ENCODE measurements at places on chromosomes 1 and 21.

- no peak overlapping the region for H3K4me3 ChIP-seq
- no peaks in the 10 kb centered on the region for H3K27me3 ChIP-seq
- H3K27ac ChIP-seq, result no peak overlapping the region
- H3K36me3 ChIP-seq, result no peaks in the 10 kb centered on the region
Observed at GRCh38 chr21:17585875-17586450, 26.7 kb downstream of the BTG3 start.

- DNase-seq, result no peak
- peaks cover 18% of the 10 kb centered on the region for H3K36me3 ChIP-seq
- H3K27me3 ChIP-seq, result no peaks in the 10 kb centered on the region
- H3K4me3 ChIP-seq, result no peak overlapping the region
Observed at GRCh38 chr1:12400027-12400693, 170.3 kb downstream of the VPS13D start.

DNA sequence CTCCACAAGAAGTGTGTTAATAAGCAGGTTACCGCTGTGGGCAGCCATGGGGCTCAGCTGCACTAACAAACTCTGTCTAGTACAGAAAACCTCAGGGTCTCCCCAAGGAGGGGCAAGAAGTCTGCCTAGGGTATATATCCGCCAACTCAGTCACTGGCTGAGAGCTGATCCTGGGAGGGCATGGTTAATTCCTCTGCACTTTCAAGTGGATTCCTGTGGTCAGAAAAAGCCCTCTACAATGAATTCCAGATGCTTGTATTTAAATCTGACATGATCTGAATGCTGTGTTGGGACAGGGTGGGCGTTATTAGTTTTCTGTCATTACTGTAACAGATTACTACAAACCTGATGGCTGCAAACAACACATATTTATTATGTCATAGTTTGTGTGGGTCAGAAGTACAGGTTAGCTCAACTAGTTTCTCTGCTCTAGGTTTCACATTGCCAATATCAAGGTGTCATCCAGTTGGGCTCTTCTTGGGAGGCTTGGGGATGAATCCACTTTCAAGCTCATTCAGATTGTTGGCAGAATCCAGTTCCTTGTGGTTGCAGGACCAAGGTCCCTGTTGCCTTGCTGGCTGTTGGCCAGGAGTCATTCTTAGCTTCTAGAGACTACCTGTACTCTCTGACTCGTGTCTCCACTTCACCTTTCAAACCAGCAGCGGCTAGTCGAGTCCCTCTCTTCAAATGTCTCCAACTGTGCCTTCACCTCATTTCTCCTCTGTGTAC, 8.0 kb upstream of the SELE start:
- H3K4me3 ChIP-seq, result no peak overlapping the region
- H3K36me3 ChIP-seq, result no peaks in the 10 kb centered on the region
- no peaks in the 10 kb centered on the region for H3K27me3 ChIP-seq
- DNase-seq, result no peak
- peak overlapping the region; percentile 88 for H3K27ac ChIP-seq
- peaks cover 9% of the 10 kb centered on the region for H3K4me1 ChIP-seq

DNA sequence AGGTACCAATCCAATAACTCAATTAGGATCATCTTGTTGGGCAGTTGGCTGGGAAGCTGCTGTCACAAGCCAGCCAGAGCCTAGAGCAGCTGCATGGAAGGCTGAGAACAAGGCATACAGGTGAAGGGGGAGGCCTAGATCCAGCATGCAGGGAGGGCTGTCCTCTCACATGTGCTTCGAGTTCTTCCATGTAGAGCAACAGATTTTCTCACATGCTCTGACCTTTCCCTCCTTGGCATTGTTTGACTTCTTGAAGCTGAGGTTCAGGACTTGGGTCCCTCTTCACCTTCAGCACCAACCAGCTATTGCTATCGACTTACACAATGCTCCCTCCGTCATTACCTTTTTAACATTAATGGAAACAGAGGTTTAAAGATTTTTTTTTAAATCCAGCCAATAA, 257.7 kb downstream of the ATG4C start:
- no peaks in the 10 kb centered on the region for H3K36me3 ChIP-seq
- no peaks in the 10 kb centered on the region for H3K4me1 ChIP-seq
- no peak overlapping the region for H3K4me3 ChIP-seq
- no peak overlapping the region for H3K27ac ChIP-seq
- no peaks in the 10 kb centered on the region for H3K27me3 ChIP-seq

GRCh38 chr1:48261881-48262400, 39.4 kb downstream of the SLC5A9 start:
- no peaks in the 10 kb centered on the region for H3K4me1 ChIP-seq
- H3K27me3 ChIP-seq, result no peaks in the 10 kb centered on the region
- DNase-seq, result no peak
- no peaks in the 10 kb centered on the region for H3K36me3 ChIP-seq

- H3K4me3 ChIP-seq, result no peak overlapping the region
- no peaks in the 10 kb centered on the region for H3K4me1 ChIP-seq
- H3K27ac ChIP-seq, result no peak overlapping the region
- no peaks in the 10 kb centered on the region for H3K27me3 ChIP-seq
Observed at GRCh38 chr1:85427331-85427730, 37.6 kb downstream of the DDAH1 start.

DNA sequence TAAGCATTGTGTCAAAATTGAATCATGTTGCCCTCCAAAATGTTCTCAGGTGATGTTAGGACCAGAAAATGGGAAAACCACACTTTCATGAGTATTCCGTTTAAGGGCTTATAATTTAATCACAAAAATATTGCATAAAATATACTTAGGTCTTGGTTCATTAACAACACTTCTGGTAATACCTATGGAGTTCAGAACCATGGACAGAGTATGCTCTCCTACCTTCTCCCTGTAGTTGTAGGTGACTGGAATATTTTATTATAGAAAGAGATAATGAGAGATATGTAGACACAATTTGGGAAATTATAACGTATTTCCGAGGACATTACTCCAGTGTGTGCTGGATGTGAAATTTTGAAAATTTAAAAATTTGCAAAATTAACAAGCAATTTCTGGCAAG, 232.5 kb downstream of the NCAM2 start:
- no peaks in the 10 kb centered on the region for H3K27me3 ChIP-seq
- H3K4me1 ChIP-seq, result no peaks in the 10 kb centered on the region
- no peak overlapping the region for H3K4me3 ChIP-seq
- no peak overlapping the region for H3K27ac ChIP-seq
- H3K36me3 ChIP-seq, result no peaks in the 10 kb centered on the region
- no peak for DNase-seq

GRCh38 chr1:113269168-113269963, 120.9 kb upstream of the MAGI3 start:
- no peak for DNase-seq
- H3K27me3 ChIP-seq, result no peaks in the 10 kb centered on the region
- no peak overlapping the region for H3K4me3 ChIP-seq
- no peaks in the 10 kb centered on the region for H3K36me3 ChIP-seq
- H3K27ac ChIP-seq, result no peak overlapping the region
- H3K4me1 ChIP-seq, result no peaks in the 10 kb centered on the region

- H3K27me3 ChIP-seq, result no peaks in the 10 kb centered on the region
- no peak overlapping the region for H3K27ac ChIP-seq
- no peaks in the 10 kb centered on the region for H3K36me3 ChIP-seq
- H3K4me1 ChIP-seq, result no peaks in the 10 kb centered on the region
Observed at GRCh38 chr1:51907079-51907702, 28.7 kb upstream of the NRDC start.

- H3K27me3 ChIP-seq, result no peaks in the 10 kb centered on the region
- H3K4me3 ChIP-seq, result no peak overlapping the region
- DNase-seq, result no peak
- peaks cover 2% of the 10 kb centered on the region for H3K36me3 ChIP-seq
- H3K4me1 ChIP-seq, result no peaks in the 10 kb centered on the region
Observed at GRCh38 chr1:233182587-233182986, 112.9 kb downstream of the PCNX2 start.

- peak; percentile 18 for DNase-seq
- H3K4me1 ChIP-seq, result no peaks in the 10 kb centered on the region
- H3K27me3 ChIP-seq, result no peaks in the 10 kb centered on the region
- H3K27ac ChIP-seq, result no peak overlapping the region
Observed at GRCh38 chr1:66502086-66502485, 31.9 kb upstream of the SGIP1 start.

GRCh38 chr1:107480548-107481415, 339.9 kb downstream of the NTNG1 start:
- no peaks in the 10 kb centered on the region for H3K36me3 ChIP-seq
- no peaks in the 10 kb centered on the region for H3K27me3 ChIP-seq
- no peaks in the 10 kb centered on the region for H3K4me1 ChIP-seq
- no peak overlapping the region for H3K27ac ChIP-seq
- DNase-seq, result no peak
- no peak overlapping the region for H3K4me3 ChIP-seq

- H3K27ac ChIP-seq, result no peak overlapping the region
- no peak overlapping the region for H3K4me3 ChIP-seq
- no peaks in the 10 kb centered on the region for H3K27me3 ChIP-seq
- peaks cover 2% of the 10 kb centered on the region for H3K4me1 ChIP-seq
- DNase-seq, result no peak
Observed at GRCh38 chr1:25361901-25362300, 23.8 kb downstream of the TMEM50A start.

- DNase-seq, result no peak
- peaks cover 2% of the 10 kb centered on the region for H3K4me1 ChIP-seq
- H3K4me3 ChIP-seq, result no peak overlapping the region
- H3K27ac ChIP-seq, result no peak overlapping the region
- no peaks in the 10 kb centered on the region for H3K27me3 ChIP-seq
- no peaks in the 10 kb centered on the region for H3K36me3 ChIP-seq
Observed at GRCh38 chr21:38888991-38889561, 83.3 kb downstream of the ETS2 start.

DNA sequence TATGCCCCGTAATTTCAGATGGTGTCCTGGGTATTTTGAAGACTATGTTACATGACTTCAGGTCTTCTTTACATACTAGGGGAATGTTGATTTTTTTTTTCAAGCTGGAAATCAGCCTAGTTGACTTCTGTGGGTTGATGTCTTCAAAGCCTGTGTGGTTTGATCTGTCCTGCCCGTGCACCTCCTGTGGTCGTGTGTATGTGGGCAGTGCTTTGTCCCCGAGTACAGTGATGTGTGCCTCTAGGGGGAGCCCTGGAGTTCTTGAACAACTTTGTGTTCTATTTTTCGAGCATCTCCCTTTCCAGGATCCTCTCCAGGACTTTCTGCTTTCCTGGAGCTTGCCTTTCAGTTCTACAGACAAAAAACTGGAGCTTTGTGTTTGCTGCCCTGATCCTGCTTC, 28.9 kb downstream of the OBSCN start:
- H3K4me3 ChIP-seq, result no peak overlapping the region
- DNase-seq, result peak; percentile 34
- no peaks in the 10 kb centered on the region for H3K4me1 ChIP-seq
- peaks cover 17% of the 10 kb centered on the region for H3K36me3 ChIP-seq
- no peaks in the 10 kb centered on the region for H3K27me3 ChIP-seq
- H3K27ac ChIP-seq, result no peak overlapping the region

GRCh38 chr1:23902321-23903278, 10.6 kb downstream of the CNR2 start:
- H3K4me1 ChIP-seq, result no peaks in the 10 kb centered on the region
- peaks cover 23% of the 10 kb centered on the region for H3K27me3 ChIP-seq
- no peak overlapping the region for H3K27ac ChIP-seq
- H3K36me3 ChIP-seq, result no peaks in the 10 kb centered on the region

DNA sequence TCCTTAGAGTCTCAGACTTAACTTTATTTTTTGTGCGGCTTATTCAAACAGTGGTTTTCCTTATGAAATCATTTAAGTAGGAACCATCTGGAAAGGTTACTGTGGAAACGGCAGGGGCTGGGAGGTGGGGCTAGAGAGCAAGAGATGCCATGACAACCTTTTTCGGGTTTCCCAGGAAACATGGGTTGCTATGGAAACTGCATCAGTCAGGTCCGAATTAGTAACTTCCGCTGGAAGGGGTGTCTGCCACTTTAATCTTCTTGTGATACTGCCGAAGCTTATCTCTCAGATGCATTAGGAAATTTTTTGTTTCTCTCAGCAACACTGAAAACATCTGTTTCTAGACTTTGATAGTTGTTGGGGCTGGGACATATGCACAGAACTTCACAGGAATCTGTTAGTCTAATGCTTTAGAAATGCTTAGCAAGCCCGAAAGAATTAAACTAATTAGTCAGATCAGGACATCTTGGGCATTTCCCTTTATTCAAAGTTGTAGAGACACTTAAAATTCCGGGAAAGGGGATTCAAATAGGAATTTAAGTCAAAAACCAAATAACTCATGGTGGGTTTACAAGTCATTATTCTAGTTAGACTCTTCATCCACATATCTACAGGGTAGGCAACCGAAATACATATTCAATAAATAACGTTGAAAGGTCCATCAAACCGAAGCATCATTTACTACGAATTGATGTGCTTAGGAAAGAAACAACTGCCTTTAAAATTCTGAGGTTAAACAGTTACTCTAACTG, 2.6 kb downstream of the KCNA3 start:
- DNase-seq, result peak; percentile 5
- H3K27ac ChIP-seq, result no peak overlapping the region
- no peaks in the 10 kb centered on the region for H3K36me3 ChIP-seq

DNA sequence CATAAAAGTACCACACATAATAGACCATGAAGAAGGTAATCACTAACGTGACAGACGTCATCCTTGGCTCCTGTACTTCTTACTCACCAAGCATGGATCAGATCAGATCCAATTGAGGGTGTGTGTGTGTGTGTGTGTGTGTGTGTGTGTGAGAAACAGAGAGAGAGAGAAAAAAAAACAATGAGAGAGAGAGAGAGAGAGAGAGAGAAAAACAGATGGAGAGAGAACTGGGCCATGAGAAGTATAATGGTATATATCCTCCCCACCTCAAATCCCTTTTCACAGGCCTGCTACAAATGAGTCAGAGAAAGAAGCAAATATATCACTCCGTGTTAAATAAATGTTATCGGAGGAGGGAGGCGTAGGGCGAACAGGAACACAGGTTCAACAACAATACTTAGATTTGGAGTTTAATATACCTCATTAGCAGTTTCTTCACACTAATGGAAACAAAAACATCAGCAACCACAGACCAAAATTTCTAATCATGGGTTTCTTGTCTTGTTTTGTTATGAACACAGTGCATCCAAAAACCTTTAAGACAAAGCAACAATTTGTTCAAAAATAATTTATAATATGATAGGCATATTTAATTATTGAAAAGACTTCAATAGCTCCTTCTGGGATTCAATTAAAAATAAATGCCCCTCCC, 45.3 kb downstream of the TIAM1 start:
- H3K27me3 ChIP-seq, result no peaks in the 10 kb centered on the region
- H3K27ac ChIP-seq, result no peak overlapping the region
- no peak overlapping the region for H3K4me3 ChIP-seq
- peaks cover 2% of the 10 kb centered on the region for H3K4me1 ChIP-seq

DNA sequence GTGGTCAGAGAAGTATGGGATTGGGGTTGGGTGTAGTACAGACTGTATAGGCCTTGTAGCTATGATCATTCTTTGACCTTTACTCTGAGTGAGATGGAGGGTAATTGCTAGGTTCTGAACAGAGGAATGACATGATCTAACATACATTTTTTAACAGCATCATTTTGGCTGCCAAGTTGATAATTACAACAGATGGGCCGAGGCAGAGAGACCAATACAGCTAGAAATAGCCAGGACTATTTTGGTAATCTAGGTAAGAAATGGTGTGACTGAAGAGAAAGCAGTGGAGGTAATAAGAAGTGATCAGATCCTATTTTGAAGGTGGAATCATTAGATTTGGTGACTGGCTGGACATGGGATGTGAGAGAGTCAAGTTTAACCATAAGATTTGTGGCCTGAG, 43.5 kb downstream of the RPAP2 start:
- DNase-seq, result no peak
- no peaks in the 10 kb centered on the region for H3K27me3 ChIP-seq
- no peak overlapping the region for H3K27ac ChIP-seq
- H3K36me3 ChIP-seq, result peaks cover 2% of the 10 kb centered on the region
- no peak overlapping the region for H3K4me3 ChIP-seq
- no peaks in the 10 kb centered on the region for H3K4me1 ChIP-seq

Measured in trophoblast cell (in vitro differentiated cells and primary cell).